ENCODE measurements at places on chromosomes 11 and 22. TPM values are rescaled to one million over a fixed set of nuclear protein-coding genes. Genes with fewer than 3 reads are reported as not detected.

DNA sequence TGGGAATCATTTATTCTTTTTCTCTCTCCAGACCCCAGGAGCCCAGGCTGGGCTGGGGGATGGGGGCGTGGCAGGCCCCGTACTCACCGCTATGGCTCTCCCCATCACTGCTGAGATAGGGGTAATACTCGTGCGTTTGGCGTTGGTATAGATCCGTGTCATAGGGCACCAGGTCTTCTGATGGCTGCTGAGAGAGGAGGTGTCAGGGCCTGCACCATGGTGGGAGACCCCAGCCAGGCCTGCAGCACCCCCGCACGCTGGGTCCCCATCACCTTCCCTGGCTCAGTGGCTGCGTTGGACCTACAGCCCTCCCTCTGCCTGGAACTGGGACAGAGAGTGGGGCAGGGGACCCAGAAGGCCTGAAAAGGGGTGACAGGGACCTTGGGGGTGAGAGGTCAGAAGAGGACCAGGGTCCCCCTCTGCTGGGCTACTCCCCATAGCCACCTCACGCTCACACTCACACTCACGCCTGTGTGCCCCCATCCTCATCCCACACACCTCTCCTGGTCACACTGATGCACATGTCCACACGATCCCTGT is 2.7 kb downstream of the SPI1 start:
- no peak for DNase-seq
- H3K4me1 ChIP-seq: peaks cover 9% of the 10 kb centered on the region
- no peak overlapping the region for H3K4me3 ChIP-seq
- no peaks in the 10 kb centered on the region for H3K36me3 ChIP-seq

GRCh38 chr11:45102361-45102809 is 44.1 kb upstream of the PRDM11 start:
- peak; percentile 8 for DNase-seq
- H3K36me3 ChIP-seq: no peaks in the 10 kb centered on the region
- H3K4me1 ChIP-seq: peaks cover 12% of the 10 kb centered on the region
- H3K4me3 ChIP-seq: no peak overlapping the region

DNA sequence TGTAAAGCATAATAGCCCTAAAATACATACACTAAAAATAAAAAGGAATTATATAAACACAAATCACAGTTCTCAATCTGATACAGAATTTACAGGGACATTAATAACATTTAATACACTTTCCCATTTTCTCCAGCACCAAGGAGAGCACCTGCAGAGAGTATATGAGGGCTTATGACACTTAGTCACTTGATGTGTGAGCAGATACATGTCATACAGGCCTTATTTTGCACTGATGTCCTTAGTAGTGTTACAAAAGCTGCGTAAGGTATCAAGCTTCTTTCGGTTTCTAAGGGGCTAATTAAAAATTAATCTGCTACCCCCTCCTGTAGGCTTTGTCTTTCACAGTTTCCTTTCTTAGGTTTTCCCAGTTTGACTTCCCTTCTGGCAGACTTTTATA is 61.3 kb downstream of the TRIM44 start:
- H3K27ac ChIP-seq: no peak overlapping the region
- no peaks in the 10 kb centered on the region for H3K27me3 ChIP-seq
- H3K36me3 ChIP-seq: peaks cover 31% of the 10 kb centered on the region
- peaks cover 15% of the 10 kb centered on the region for H3K4me1 ChIP-seq
- no peak overlapping the region for H3K4me3 ChIP-seq

DNA sequence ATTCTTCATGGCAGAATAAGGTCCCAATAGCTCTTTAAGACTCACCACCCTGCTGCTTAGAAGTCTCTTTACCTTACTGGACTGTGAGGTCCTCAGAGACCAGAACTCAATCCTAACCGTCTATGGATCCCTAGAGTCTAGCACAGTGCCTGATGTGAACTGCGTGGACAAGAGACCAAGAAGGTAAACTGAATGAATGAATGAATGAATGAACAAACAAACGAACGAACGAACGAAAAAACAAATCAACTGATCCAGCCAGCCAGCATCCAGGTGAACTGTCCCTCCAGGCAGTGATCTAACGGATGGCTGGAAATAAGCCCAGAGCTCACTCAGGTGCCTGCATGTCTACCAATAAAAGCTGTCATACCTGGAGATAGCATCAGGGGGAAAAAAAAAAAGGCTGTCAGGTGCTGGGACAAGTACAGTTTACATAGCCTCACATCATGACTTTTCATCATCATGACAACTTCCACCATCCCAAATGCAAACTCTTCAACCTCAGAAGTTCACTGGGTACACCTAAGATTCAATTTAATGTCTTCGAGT is 59.8 kb downstream of the PACSIN2 start:
- H3K27ac ChIP-seq: no peak overlapping the region
- DNase-seq: no peak
- H3K4me1 ChIP-seq: peaks cover 35% of the 10 kb centered on the region
- H3K36me3 ChIP-seq: no peaks in the 10 kb centered on the region

DNA sequence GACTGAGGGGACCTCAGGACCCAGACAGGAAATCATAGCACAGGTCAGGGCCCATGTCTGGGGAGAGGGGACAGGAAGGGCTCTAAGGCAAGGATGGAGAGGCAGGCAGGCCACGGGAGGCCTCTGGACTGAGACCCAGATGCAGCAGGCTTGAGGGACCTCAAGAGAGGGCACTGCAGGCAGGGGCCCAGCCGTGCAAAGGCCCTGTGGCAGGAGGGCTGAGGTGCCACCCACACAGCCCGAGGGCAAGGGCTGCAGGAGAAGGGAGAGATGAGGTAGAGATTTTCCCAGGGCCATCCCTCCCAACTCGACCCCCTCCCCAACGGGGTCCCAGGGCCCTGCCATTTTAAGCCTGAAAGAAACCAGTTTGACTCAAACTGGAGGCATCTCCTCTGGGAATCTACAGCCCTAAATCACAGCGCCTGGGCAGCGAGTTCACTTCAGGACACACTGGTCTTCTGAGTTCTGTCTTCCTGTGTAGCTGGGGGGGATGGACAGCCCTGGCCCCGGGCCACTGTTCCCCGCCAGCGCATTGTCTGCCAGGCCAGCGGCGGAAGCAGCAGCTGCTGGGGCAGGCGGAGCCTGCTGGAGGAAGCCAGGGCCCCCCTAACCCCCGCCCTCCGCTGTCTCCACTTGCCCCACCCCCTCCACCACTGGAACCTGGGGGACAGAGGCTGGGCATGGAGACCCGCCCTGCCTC is 20.3 kb upstream of the WNT7B start:
- H3K4me1 ChIP-seq: no peaks in the 10 kb centered on the region
- peaks cover 2% of the 10 kb centered on the region for H3K27me3 ChIP-seq
- no peaks in the 10 kb centered on the region for H3K36me3 ChIP-seq
- no peak overlapping the region for H3K27ac ChIP-seq
- DNase-seq: no peak
- no peak overlapping the region for H3K4me3 ChIP-seq

The OR51B4 gene
- total RNA-seq: not detected

Data from activated CD4-positive, alpha-beta memory T cell treated with anti-CD3 and anti-CD28 coated beads for 36 hours (primary cell).